Uterus (tissue), 4 donors: ENCODE measurements at places on chromosomes 4 and X. TPM values are rescaled to one million over a fixed set of nuclear protein-coding genes. Genes with fewer than 3 reads are reported as not detected.

The AR gene
- 75.3 TPM for total RNA-seq

The NSDHL gene
- total RNA-seq = 12.6 TPM

The IL15 gene
- 2.3 TPM for total RNA-seq

DNA sequence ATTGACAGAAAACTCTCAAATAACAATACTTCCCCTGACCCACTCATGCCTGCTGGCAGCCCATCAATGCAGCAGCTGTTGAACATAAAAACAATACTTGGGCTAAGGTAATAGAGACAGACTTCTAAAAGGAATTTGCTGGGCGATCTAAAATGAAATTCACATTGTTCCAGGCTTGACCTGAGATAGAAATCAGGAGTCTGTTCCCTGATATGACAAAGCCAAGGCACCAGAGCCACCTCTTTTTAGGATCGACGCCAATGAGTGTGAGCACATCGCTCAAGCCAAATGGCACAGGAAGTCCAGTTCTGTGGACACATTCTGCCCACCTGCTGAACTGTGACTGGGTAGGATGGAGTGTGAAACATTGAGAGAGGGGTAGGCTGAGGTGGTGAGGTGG lies 4.9 kb downstream of the SEPTIN11 start:
- no peaks in the 10 kb centered on the region for H3K36me3 ChIP-seq
- H3K4me3 ChIP-seq = no peak overlapping the region
- DNase-seq = no peak
- H3K27me3 ChIP-seq = no peaks in the 10 kb centered on the region
- H3K27ac ChIP-seq = no peak overlapping the region

DNA sequence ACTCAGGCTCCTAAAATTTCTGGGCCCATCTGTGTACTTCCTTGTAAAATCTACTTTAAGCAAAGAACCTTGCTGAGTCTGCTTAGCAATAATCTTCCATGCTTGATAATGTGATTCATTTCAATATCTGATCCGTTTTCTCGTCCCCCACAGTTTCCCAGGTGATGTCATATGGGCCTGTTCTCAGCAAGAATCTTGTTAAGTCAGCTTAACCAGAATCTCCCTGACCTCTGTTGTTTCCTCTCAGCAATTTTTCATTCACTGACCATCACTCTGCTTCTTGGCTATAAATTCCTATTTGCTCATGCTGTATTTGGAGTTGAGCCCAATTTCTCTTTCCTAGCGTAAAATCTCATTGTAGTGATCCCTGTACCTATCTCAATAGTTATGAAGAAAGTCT lies 13.9 kb downstream of the CSN2 start:
- no peaks in the 10 kb centered on the region for H3K4me1 ChIP-seq
- no peak overlapping the region for H3K27ac ChIP-seq
- DNase-seq = no peak
- H3K36me3 ChIP-seq = no peaks in the 10 kb centered on the region
- no peaks in the 10 kb centered on the region for H3K27me3 ChIP-seq

DNA sequence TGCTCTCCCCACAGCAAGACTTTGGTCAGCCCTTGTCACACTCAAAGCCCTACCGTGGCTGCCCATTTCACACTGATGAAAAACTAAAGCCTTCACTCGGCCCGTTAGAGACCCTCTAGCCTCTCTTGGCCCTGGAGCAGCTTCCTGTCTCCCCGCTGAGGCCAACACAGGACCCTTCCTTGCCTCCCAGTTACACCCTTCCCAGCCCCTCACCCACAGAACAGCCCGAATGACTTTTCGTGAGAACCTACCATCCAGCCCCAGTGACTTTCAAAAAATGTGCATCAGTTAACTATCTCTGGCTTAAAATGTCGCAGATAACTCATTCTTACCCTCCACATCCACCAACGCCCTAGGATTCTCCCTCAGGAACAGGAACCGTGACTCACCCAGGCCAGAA lies 756 bp upstream of the TAF9B start:
- no peaks in the 10 kb centered on the region for H3K36me3 ChIP-seq
- H3K4me1 ChIP-seq = no peaks in the 10 kb centered on the region

The SHOX gene
- not detected for total RNA-seq

The COL4A5 gene
- 129 TPM for total RNA-seq

The SSX2B gene
- total RNA-seq = not detected

- DNase-seq = no peak
- no peak overlapping the region for H3K4me3 ChIP-seq
- H3K27me3 ChIP-seq = no peaks in the 10 kb centered on the region
- H3K4me1 ChIP-seq = no peaks in the 10 kb centered on the region
- no peaks in the 10 kb centered on the region for H3K36me3 ChIP-seq
- no peak overlapping the region for H3K27ac ChIP-seq
Measured at GRCh38 chrX:66042307-66043077, 2.6 kb upstream of the VSIG4 start.

The USP26 gene
- not detected for total RNA-seq

GRCh38 chr4:80204433-80205011 lies 7.2 kb downstream of the PRDM8 start:
- H3K27ac ChIP-seq = no peak overlapping the region
- no peaks in the 10 kb centered on the region for H3K36me3 ChIP-seq
- no peaks in the 10 kb centered on the region for H3K27me3 ChIP-seq
- no peak for DNase-seq

- peak overlapping the region; percentile 29 for H3K27ac ChIP-seq
- H3K27me3 ChIP-seq = no peaks in the 10 kb centered on the region
- no peak overlapping the region for H3K4me3 ChIP-seq
- no peaks in the 10 kb centered on the region for H3K4me1 ChIP-seq
- no peak for DNase-seq
Measured at GRCh38 chr4:185722029-185722316, 90.0 kb downstream of the SORBS2 start.

GRCh38 chr4:128307123-128307571 lies 19.5 kb upstream of the PGRMC2 start:
- H3K4me3 ChIP-seq = no peak overlapping the region
- H3K36me3 ChIP-seq = no peaks in the 10 kb centered on the region
- no peak for DNase-seq
- no peak overlapping the region for H3K27ac ChIP-seq
- H3K4me1 ChIP-seq = no peaks in the 10 kb centered on the region

The VSIG4 gene
- 13.4 TPM for total RNA-seq

DNA sequence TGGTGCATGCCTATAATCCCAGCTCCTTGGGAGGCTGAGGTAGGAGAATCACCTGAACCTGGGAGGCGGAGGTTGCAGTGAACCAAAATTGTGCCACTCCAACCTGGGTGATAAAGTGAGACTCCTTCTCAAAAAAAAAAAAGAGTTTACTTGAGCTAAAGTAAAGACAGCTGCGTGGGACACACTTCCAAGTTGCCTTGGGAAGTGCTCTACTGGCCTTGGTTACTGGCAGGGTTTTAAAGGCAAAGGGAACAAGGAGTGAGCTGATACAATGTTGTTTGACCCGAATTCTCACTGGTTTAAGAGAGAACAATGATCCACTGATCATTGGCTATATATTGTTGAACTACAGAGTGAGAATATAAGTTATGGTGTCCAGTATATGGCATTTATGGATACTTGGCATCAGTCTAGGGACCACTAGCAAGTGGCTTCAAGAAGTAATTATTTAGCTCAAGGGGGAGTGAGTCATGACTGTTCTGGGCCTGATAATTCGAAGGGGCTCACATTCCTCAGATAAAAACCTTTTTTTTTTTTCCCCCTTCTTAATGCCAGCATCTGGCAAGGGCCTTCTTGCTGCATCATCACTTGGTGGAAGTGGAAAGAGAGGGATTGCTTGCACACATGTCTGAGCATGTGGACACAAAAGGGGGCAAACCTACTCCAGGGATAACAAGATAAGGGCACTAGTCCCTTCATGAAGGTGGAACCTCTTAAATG lies 32.3 kb downstream of the GRK4 start:
- H3K27ac ChIP-seq = no peak overlapping the region
- H3K36me3 ChIP-seq = no peaks in the 10 kb centered on the region
- no peaks in the 10 kb centered on the region for H3K4me1 ChIP-seq
- H3K4me3 ChIP-seq = no peak overlapping the region

DNA sequence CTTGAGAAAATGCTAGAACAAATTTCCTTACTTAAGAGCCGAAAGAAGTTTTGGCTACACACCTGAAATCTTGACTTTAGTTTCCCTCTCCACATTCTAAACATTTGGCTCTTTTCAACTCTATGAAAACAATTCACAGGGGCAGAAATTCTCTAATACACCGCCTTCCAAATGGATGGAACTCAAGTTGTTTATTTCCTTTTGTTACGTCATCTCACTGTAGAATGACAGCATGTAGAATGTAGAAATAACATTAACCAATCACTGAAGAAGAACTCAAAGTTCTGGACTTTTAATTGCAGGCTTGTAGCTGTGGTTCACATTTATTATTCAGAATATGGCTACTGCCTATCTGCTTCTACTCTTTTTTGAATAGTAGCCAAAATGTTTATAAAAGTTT lies 1.9 kb downstream of the DMP1 start:
- H3K36me3 ChIP-seq = no peaks in the 10 kb centered on the region
- H3K4me1 ChIP-seq = no peaks in the 10 kb centered on the region
- no peak overlapping the region for H3K4me3 ChIP-seq

GRCh38 chr4:37225778-37226177 lies 18.8 kb upstream of the NWD2 start:
- H3K4me3 ChIP-seq = no peak overlapping the region
- no peaks in the 10 kb centered on the region for H3K4me1 ChIP-seq
- no peak for DNase-seq
- H3K27me3 ChIP-seq = no peaks in the 10 kb centered on the region

DNA sequence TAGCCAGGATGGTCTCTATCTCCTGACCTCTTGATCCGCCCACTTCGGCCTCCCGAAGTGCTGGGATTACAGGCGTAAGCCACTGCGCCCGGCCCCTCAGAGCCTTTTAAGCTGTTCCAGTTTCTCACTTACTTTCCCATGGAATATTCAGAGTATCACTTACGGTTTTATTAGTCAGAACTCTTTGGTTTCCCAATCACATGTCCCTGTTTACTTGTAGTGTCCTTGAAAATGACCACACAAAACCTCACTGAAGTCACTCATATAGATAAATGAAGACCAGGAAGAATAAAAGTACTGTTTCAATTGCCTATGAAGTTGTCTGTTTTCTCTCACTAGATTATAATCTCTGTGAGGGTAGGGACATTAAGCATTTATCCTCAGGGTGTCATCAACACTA lies 217.2 kb upstream of the HCCS start:
- H3K27ac ChIP-seq = no peak overlapping the region
- no peaks in the 10 kb centered on the region for H3K27me3 ChIP-seq
- DNase-seq = no peak
- H3K4me1 ChIP-seq = no peaks in the 10 kb centered on the region
- no peak overlapping the region for H3K4me3 ChIP-seq
- no peaks in the 10 kb centered on the region for H3K36me3 ChIP-seq

The FATE1 gene
- not detected for total RNA-seq

DNA sequence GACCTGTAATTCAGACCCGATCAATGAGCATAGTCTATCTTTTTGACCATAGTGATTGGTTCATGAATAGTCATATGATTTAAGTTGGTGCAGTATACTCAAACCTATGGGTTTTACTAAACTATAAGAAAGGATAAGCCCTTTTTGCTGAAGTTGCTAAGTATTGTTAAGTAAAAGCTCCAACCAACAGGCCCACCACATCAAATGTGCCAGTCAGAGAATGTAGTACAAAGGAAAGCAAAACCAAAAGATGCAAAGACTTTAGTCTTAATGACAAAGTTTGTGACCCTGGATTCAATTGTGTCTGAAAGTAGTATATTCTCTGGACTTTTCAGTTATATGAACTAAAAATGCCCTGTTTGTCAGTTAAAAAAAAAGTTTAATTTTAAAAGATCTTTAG lies 208.1 kb upstream of the TET2 start:
- H3K27me3 ChIP-seq = no peaks in the 10 kb centered on the region
- H3K27ac ChIP-seq = no peak overlapping the region
- no peak for DNase-seq
- H3K4me1 ChIP-seq = no peaks in the 10 kb centered on the region
- H3K4me3 ChIP-seq = no peak overlapping the region
- H3K36me3 ChIP-seq = no peaks in the 10 kb centered on the region

DNA sequence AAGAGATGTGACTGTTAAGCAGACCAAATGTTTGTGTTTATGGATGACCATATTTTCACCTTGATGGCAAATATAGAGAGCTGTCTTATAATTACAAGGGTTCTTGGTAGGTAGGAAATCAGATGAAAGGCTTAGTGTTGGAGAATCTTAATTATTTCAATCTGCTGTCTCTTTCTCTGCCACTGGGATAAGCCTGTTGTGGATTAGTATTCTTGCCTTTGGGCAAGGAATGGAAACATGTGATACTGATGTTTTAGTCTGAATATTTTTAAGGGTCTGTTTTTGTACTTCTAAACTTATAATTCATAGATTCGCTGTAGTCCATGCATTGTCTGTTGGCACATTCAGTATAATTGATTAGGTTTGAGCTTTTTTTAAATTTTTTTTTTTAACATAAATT lies 23.7 kb upstream of the NUDT6 start:
- H3K4me3 ChIP-seq = no peak overlapping the region
- no peaks in the 10 kb centered on the region for H3K27me3 ChIP-seq
- no peaks in the 10 kb centered on the region for H3K4me1 ChIP-seq

The CORIN gene
- total RNA-seq = 6.2 TPM

DNA sequence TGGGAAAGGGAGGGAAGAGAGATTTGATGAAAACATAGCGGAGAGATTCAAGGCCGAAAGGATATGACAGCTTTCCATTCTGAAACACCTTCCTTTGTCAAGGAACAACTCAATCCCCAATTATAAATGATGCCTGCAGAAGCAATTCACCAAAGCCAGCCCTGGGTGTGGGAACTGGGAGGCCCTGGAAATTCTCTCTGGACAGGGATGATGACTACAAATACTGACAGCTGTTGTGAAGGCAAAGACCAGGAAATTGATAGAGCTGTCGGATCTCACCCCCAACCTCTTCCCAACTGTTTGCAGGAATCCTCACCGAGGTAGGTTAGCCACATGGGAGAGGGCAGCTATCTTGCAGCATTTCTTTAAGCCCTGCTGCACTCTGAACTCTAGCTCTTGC lies 54.3 kb downstream of the CCDC149 start:
- H3K27me3 ChIP-seq = no peaks in the 10 kb centered on the region
- DNase-seq = no peak
- H3K4me3 ChIP-seq = no peak overlapping the region
- H3K27ac ChIP-seq = peak overlapping the region; percentile 89
- peaks cover 11% of the 10 kb centered on the region for H3K4me1 ChIP-seq
- H3K36me3 ChIP-seq = no peaks in the 10 kb centered on the region

DNA sequence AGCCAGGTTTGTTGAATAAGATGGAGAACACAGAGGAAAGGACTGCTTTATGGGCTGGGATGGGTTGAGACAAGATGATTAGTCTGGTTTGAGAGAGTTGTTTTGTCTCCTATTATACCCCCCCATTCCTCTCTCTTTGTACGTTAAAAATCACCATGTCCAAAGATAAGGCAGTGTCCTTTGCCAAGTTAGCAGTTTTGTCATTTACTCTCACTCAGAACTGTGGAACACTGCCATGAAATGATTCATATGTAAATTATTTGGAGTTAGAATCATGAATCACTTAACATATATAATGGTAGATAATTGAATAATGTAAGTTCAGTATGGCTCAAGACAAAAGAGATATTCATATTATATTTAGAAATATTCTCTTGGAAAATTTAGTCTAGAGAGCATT lies 151.3 kb downstream of the DCLK2 start:
- no peaks in the 10 kb centered on the region for H3K36me3 ChIP-seq
- DNase-seq = no peak
- no peaks in the 10 kb centered on the region for H3K27me3 ChIP-seq
- H3K4me3 ChIP-seq = no peak overlapping the region

GRCh38 chr4:158020176-158020575 lies 152.6 kb downstream of the GASK1B start:
- no peaks in the 10 kb centered on the region for H3K27me3 ChIP-seq
- peak overlapping the region; percentile 92 for H3K27ac ChIP-seq
- no peak for DNase-seq
- H3K4me1 ChIP-seq = no peaks in the 10 kb centered on the region
- no peak overlapping the region for H3K4me3 ChIP-seq
- H3K36me3 ChIP-seq = no peaks in the 10 kb centered on the region

The REELD1 gene
- total RNA-seq = not detected
